Testis (tissue), 5 donors: ENCODE measurements at places on chromosomes 5 and 9. TPM values are rescaled to one million over a fixed set of nuclear protein-coding genes. Genes with fewer than 3 reads are reported as not detected.

GRCh38 chr5:40273936-40274335, 405.8 kb upstream of the PTGER4 start:
- DNase-seq = no peak

- no peak for DNase-seq
Observed at GRCh38 chr5:173094012-173094661, 38.0 kb downstream of the CREBRF start.

- DNase-seq = no peak
Observed at GRCh38 chr5:21765406-21765805, 1087.7 kb downstream of the CDH12 start.

UBQLN1 gene
- total RNA-seq = 146 TPM

- no peak for DNase-seq
Observed at GRCh38 chr9:78919701-78920100, 622.8 kb downstream of the PSAT1 start.

DNA sequence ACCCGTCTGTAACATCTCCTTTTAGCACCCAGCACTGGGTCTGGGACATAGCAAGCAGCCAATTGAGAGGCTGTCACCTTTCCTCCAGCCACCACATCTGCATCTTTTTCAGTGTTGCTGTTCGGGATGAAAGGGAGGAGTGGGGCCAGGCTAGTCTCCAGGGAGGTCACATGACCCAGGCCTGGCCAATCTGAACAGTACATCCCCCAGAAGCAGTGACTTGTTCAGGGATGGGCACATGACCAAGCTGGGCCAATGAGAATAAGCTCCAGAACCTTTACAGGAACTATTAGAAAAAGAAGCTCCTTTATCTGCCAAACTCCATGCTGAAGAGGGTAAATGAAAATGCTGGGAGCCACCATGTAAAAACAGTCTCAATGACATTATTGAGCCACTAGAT, 359.0 kb downstream of the SLIT3 start:
- DNase-seq = peak; percentile 51

DNA sequence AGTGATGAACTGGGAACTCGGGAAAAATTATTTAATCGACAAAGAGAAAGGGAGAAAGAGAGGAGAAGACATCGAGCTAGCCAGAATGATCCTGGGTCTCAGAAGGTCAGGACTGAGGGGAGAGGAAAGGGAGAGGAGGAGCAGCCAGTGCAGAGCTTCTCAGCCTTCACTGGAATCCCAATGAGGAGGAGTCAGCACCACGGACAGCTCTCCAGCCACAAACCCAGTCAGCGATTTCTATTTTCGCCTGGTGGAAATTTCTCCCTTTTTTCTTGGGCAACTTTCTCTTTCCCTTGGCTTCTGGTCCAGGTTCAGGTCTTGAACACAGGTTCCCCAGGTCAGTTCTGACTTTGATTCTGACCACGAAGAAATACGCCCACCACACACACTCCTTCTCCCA, 1.6 kb upstream of the BRINP1 start:
- DNase-seq = peak; percentile 71

SH3GLB2 gene
- 88.8 TPM for total RNA-seq

DNA sequence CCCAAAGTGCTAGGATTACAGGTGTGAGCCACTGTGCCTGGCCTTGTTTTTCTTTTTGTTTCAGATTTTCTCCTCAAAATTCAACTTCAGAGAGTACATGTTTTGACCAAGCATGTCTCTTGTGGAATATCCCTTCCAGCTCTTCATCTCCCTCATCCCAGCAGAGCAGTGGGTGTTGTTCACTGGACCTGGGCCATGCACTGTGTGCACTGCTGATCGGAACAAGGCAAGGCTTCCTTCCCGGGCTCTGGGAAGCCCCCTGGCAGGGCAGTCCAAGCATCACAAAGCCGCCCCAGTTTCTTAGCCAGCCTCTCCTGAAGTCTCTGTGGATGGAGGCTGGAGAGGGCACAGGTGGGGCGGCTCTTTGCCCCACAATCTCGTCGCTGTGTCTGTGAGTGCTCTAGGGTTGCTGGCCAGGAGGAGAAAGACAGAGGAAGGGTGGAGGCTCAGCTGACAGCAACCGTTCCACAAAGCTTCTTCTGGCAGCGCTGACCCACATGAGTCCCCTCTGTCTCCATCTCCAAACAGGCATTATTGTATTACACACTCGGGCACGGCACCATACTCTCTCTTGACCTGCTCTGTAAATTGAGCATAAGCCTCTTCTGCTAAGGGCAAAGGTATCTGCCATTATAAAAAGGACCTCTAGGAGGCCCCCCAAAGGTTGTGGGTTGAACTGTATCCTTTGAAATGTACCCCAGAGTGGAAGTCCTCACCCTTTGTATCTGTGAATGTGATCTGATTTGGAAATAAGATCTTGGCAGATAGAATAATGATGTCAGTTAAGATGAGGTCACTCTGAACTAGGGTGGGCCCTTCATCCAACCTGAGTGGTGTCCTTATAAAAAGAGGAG, 89.6 kb downstream of the TARS1 start:
- DNase-seq = no peak

DNA sequence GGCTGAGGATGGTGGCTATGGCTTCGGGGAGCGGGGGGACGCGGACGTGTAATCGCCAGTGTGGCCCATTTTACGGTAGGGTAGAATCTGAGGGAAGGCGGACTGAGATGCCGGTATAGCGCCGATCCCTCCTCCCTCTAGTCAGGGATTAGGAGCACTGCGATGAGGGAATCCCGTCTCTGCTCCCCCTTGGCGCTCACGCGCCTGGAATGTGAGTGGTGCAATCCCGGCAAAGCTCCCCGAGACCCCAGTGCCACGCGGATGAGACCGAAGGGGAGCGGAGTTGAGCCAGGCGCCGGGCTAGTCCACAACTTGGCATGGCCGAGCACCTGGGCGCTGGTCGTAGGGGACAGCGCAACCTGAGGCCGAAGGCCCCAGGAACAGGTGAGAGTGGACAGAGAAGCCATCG, 2.2 kb downstream of the NPR3 start:
- peak; percentile 19 for DNase-seq

CTXN3 gene
- 0.24 TPM for total RNA-seq

GPX3 gene
- total RNA-seq = 216 TPM

KLF4 gene
- total RNA-seq = 84.8 TPM

GRCh38 chr9:110330484-110331105, 7.1 kb downstream of the TXNDC8 start:
- DNase-seq = no peak

TRAF1 gene
- 8.6 TPM for total RNA-seq

DNA sequence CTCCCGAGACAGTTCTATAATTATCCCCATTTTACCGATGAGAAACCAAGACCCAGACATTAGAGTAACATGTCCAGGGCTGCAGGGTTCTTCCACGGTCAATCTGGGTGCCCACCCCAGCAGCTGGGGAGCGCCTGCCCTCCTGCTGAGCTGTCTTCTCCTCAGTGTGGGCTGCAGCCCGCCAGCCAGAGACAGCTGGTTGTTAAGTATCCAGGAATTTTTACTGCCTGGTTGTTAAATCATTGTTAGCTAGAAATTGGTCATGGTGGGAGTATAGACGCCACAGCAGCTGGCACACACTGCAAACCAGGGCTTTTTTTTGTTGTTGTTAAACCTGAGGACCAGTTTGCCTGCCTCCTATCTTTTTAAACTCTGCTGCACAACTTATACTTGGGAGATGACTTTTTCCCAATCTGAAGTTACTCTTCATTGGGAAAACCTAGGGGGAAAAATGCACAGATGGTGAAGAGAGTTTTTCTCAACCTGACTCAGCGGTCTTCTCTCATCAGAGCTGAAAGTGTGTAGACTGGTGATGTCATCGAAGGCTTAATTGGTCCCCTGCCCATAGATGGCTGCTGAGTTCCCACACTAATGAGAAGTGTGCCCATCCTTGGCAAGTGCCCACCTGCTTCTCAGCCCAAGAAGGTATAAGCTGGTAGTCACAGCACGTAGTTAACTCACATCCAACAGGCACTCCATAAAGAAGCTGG, 208.6 kb downstream of the DRD1 start:
- no peak for DNase-seq

DNA sequence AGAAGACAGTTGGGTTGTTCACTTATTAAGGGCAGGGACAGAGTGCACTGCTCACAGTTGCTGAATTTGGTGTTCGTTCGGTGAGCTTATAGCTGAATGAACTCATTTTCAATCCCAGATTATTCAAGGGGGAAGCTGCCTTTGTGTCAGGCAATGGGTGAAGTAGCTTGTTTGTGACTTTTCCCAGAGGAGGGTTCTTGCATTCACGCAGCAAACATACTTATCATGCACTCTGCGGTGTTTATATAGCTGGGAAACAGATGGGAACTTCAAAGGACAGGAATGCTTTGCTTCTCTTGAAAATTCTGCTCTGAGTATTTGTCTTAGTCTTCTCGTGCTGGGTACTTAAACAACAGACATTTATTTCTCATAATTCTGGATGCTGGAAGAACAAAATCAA, 64.7 kb upstream of the ABCA1 start:
- DNase-seq = no peak

AMBP gene
- 0.68 TPM for total RNA-seq

DNA sequence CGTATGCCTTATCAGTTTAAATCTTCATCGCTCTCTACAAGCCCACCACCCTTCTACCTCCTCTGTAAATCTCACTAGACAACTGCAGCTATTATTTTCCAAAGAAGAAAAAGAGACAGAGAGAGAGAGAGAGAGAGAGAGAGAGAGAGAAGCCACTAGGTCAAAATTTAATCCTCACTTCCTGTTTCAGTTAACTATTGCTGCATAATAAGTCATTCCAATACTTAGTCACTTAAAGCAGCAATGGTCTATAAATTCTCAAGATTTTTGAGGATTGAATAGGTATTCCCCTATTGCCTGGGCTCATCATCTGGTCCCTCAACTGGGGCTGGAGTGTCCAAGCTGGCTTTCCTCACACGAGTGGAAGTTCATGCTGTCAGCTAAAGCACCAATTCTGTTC, 68.8 kb downstream of the ITGA1 start:
- DNase-seq = no peak

SHISAL2B gene
- 0.74 TPM for total RNA-seq

GRCh38 chr5:134527961-134528424, 2.5 kb downstream of the JADE2 start:
- DNase-seq = no peak

DNA sequence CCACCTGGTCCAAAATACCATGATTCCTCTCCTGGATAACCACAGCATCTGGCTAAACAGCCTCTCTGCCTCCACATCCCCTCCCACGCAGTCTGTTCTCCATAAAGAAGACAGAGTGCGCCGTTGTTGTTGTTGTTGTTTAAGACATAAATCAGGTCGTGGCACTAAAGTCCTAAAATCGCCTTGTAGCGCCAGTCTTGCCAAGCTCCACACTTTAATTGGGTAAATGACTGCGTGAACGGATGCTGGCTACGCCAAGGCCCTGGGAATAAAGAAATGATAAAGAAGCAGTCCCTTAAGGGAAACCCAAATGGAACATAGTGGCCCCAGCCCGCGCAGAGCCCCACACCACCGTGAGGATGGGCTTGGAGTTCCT, 364 bp upstream of the SFXN1 start:
- no peak for DNase-seq

IL9 gene
- total RNA-seq = not detected

- DNase-seq = no peak
Observed at GRCh38 chr5:146363161-146363874, 24.7 kb downstream of the POU4F3 start.

DNA sequence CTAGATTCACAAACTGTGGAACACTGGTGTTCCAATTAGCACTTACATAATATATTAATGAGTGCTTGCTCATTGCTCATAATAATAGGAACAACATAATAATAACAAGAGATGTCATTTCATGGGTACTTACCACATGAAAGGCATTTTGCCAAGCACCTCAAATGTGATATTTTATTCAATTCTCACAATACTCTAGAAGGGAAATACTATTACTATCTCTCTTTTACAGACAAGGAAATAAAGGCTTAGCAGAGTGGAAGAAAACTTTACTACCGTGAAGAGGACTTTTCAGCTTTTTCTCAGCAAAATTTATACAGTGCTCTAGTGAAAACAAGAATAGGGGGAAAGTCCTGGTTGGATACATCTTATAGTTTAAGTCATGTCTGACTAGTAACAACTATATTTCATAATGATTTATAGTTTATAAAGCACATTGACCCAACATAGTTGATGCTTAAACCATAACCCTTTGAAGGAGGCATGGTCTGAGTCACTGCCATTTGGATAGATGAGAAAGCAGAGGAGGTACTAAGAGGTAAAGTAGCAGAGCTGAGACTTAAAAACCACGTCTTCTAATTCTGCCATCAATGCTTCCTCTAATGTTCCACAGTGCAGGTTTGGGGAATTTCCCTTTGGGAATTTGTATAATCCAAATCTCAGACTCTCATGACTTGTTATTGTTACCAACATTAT, 124.7 kb downstream of the CEP120 start:
- no peak for DNase-seq

DNA sequence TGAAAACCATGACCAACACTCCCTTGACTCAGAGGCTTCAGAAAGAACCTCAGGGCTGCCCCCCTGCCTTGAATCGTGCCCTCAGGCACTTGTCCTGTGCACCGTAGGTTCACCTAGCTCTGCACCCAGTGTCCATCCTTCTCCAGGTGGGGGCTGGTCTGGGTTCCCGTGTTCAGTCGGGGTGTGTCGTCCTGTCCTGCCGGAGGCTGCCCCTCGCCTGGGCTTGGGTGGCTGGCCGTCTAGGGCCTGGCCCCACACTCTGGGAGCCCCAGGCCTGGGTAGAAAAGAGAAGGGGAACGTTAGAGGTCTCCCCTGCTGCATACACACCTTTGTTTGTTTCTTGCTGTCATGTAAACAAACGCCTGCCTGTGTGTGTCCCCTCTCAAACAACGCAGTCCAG, 29.3 kb downstream of the CATSPER3 start:
- DNase-seq = no peak

DNA sequence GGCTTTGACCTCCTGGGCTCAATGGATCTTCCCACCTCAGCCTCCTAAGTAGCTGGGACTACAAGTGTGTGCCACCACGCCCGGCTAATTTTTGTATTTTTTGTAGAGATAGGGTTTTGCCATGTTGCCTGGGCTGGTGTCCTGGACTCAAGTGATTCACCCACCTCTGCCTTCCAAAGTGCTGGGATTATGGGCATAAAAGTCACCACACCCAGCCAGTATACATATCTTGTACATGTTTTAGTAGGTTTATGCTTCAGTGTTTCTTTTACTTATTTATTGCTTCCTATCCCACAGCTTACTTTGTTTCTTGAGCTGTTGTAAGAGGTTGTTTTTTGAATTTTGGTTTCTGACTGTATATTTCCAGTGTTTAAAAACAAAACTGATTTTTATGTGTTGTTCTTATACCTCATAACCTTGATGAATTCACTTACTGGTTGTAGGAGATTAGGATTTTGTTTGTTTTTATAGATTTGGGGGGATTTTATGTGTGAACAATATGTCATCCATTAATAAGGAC, 12.9 kb downstream of the FBXW5 start:
- DNase-seq = no peak
